ENCODE measurements at places on chromosomes 12 and 14. TPM values are rescaled to one million over a fixed set of nuclear protein-coding genes. Genes with fewer than 3 reads are reported as not detected.

The GRIP1 gene
- 0.88 TPM for polyA plus RNA-seq

The SELPLG gene
- polyA plus RNA-seq: 8.1 TPM

The FGD4 gene
- polyA plus RNA-seq: 11.1 TPM

The IL23A gene
- polyA plus RNA-seq: not detected

The IAPP gene
- not detected for polyA plus RNA-seq
